ENCODE measurements at places on chromosomes 13 and 19. TPM values are rescaled to one million over a fixed set of nuclear protein-coding genes. Genes with fewer than 3 reads are reported as not detected.
A peak's percentile ranks its signal among the peaks of the same experiment; 100 is the strongest.

NKG7 gene
- total RNA-seq = 3.6 TPM

MAMSTR gene
- total RNA-seq = 3.2 TPM

PPP2R1A gene
- total RNA-seq = 466 TPM

ZNF625 gene
- total RNA-seq = 3.1 TPM

LILRA2 gene
- 1.3 TPM for total RNA-seq

ZNF730 gene
- 0.57 TPM for total RNA-seq

TMC4 gene
- total RNA-seq = 4.3 TPM

OR4F17 gene
- total RNA-seq = not detected

GRCh38 chr13:95740979-95741320 lies 64.0 kb downstream of the DNAJC3 start:
- DNase-seq = no peak

DNA sequence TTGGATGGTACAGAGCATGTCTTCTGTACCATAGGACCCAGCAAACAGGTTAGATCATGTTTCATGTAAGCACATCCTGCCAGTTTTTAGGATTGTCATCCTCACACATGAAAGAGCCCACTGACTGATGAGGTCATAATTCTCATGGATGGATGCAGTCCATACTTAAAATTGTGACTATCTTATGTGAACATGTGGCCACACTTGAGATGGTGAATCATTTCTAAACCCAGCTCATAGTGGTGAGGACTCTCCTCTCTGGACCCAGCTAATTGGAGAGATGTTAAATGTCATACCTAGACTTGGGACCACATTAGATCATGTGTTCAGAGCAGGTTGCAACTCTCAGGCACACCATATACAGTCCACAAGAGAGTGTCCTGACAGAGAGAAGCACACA lies 24.8 kb upstream of the ZNF254 start:
- no peak for DNase-seq

DNA sequence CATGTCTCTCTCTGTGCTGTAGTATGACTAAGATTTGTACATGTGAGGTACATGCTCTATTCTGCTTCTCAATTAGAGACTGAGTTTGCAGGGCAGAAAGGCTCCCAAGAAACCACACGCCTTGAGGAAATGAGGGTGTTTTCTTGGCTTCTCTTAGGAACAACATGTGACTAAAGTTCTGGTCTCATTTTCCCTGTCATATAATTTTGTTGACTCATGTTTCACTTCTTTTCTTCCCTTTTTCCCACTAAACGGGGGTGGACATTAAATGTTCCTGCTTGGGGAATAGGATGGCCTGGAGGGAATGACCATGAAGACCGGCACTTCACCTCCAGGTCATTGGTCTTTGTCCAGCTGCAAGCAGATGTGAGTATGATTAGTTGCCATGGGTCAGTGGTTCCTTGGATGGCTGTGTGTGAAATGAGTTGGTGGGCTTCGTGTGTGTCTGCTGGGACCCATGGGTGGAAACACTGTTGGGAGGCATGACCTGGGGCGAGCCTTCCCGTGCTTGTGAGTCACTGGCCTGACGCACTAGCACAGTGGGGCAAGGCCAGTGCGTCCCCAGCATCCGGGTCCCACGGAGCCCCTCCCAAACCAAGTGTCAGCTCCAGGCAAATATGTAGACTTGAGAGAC lies 56.6 kb downstream of the COL4A1 start:
- no peak for DNase-seq

DNA sequence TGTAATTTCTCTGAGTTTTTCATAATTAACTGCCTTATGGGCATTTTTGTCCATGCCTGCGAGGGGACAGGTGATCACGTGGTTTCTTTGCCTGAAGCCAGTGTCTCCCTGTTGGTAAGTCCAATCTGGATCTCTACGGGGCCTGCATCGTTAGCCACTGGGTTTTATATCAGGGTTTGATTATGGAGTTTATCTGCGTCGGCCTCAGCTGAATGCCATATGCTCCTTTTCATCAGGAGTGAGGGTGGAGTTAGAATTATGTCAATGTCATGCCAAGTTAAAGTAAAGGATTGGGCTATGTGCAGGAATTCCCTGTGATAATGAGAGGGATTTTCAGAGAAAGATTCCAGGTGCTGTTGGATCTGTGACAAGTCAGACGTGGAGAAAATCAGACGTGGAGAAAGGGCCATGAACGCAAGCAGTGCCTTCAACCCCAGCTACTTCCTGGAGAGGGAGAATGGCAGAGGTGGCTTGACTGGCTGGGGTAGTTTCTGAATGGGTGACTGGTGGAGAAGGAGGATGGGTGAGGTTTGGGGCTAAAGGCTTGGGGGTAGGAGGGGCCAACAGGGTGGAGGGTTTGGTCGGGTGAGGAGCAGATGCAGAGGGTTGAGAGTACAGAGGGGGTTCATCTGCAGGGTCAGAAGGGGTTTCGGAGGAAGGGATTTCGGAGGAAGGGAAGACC lies 24.3 kb downstream of the TMEM255B start:
- DNase-seq = peak; percentile 49

GRCh38 chr13:111659219-111659775 lies 338.9 kb downstream of the TEX29 start:
- DNase-seq = peak; percentile 46

GRCh38 chr19:36685835-36686234 lies 1.6 kb upstream of the ZNF567 start:
- no peak for DNase-seq

DNA sequence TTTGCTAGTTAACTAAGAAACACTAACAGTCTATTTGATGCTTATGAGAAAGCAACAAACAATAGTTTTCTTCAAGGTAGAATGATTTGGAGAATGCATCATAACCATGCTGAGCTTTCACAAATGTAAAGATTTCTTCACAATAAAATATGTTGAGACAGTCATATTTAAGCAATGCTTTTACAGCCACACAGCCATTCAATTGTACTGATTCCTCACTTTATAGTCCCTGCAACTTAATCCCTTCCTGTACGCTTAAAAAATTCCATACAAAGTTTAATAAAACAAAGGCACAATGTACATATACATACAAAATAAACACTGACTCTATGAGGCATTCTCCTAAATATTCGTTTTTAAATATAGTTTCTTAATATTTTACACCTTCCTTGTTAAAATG lies 4.7 kb upstream of the ACOD1 start:
- DNase-seq = no peak

DNA sequence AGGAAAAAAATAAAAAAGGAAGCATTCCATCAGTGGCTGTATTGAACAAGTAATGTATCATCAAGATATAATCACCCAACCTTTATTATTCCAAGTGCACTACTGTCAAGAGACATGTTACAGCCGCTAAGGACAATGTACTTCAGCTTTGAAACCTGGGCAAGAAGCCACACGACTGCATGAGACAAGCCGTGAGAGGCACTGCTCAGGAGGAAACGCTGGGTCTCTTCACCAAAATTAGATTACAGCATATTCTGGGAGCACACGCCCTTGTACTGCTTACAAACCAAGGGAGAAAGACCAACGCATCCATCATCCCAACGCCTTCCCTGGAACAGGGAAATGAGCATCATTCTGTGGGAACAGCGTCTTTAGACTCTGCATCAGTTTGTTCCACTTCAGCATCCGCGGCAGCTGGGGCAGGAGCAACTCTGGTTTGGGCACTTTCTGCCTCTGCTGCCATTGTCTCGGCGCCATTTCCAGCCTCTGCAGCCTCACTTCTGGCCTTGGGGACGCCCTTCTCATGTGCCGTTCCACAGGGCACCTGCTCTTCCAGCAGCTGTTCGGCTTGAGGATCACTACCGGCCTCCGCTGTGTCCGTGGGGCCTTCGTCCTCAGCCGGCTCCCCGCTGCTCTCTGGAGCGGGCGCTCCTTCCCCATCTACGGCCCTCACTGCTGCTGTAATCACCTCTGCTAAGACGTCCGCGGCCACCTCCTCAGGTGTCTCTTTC lies 22.4 kb upstream of the BRD4 start:
- DNase-seq = no peak

GRCh38 chr19:18418483-18419194 lies 559 bp upstream of the SSBP4 start:
- DNase-seq = no peak

GRCh38 chr13:75092143-75092542 lies 389.8 kb downstream of the TBC1D4 start:
- DNase-seq = no peak

GRCh38 chr13:30493658-30494381 lies 28.1 kb upstream of the HMGB1 start:
- DNase-seq = no peak

DNA sequence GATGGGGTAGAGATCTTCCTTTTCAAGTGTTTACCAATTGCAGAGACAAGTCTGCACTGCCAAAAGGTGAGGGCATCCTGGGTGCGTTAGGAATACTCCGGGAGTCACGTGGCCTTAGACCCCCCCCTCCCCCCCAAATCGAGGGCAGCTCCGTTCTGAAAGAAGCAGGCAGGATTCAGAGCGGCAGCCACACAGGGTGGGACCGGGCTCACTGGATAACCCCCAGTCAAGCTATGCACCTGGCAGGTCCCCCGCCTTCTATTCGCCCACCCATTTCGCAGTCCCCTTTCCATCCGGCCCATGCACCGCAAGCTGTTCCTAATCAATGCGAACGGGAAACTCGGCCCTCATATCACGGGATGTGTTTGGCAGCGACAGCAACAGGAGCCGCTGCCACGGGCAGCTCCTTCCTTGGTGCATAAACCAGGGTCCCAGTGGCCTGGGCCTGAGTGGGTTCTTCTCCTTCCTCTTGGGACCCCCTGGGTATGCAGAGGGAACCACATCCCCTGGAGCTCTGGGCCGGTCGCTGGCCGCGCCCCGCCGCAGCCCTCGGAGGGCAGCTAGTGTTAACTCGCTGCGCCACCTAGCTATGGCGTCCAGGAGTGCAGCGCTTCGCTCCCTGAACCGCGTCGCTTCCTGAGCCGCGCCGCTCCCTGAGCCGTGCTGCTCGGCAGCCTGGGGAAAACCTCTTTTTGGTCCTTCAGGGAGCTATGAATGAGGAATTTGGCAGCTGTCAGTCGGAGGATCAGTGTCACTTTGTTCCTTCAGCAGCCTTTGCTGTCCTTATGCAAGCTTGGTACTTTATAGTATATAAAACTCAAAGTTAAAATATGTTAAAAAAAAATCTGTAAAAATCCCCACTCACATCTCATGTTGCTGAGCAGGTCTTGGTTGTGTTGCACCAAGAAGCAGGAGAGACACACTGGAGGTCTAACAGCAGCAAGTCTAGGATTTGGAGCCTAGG lies 41.4 kb downstream of the LYL1 start:
- DNase-seq = peak; percentile 94

Data from cardiac septum (tissue), 1 donor.